ENCODE measurements at places on chromosomes 2 and 18.

GRCh38 chr2:96963316-96963715 lies 23.1 kb downstream of the FAM178B start:
- H3K4me1 ChIP-seq = peaks cover 52% of the 10 kb centered on the region
- DNase-seq = no peak
- H3K4me3 ChIP-seq = peak overlapping the region; percentile 22
- H3K27me3 ChIP-seq = no peaks in the 10 kb centered on the region

GRCh38 chr2:143329288-143329687 lies 200.1 kb downstream of the ARHGAP15 start:
- no peak overlapping the region for H3K27ac ChIP-seq
- peaks cover 16% of the 10 kb centered on the region for H3K36me3 ChIP-seq
- H3K27me3 ChIP-seq = no peaks in the 10 kb centered on the region
- peaks cover 54% of the 10 kb centered on the region for H3K4me1 ChIP-seq
- DNase-seq = peak; percentile 4

DNA sequence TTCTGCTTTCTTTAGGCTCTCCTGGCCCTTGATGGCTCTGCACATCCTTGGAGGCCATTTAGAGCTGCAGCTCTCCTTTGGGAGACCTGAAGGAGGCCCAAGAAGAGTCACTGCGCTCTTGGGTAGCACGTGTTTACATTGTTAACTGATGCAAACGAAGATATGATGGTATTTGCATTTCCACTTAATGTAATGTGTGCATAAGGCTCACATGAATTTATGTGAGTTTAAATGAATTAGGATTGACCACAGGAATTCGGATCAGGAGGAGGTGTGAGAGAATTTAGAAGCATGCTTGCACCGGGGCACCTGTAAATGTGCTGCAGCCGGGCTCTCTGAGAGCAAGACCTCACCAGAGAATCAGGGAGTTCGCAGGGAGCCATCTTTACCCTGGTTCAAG lies 7.5 kb downstream of the SH3RF3 start:
- H3K4me1 ChIP-seq = peaks cover 32% of the 10 kb centered on the region
- no peak for DNase-seq
- no peak overlapping the region for H3K4me3 ChIP-seq
- no peak overlapping the region for H3K27ac ChIP-seq
- H3K36me3 ChIP-seq = no peaks in the 10 kb centered on the region

DNA sequence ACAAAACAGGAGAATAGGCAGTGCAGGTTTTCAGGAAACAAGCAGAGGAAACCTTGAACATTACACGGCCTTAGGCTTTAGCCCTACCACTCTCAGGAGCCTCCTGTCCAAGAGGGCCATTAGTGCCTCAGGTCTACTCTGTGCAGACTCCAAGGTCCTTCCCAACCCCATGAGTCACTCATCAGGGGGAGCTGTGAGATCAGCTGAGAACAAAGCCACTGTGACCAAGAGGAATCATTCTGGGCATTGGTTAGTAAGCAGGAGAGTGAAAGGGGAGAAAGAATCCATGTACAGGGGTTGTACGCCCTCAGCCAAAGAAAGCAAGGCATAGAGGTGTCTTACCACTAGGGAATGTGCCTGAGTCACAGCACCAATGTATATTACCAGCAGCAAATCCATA lies 680.3 kb downstream of the DPP10 start:
- H3K36me3 ChIP-seq = no peaks in the 10 kb centered on the region
- no peak overlapping the region for H3K4me3 ChIP-seq
- no peak for DNase-seq
- no peaks in the 10 kb centered on the region for H3K27me3 ChIP-seq
- H3K27ac ChIP-seq = no peak overlapping the region
- H3K4me1 ChIP-seq = no peaks in the 10 kb centered on the region

DNA sequence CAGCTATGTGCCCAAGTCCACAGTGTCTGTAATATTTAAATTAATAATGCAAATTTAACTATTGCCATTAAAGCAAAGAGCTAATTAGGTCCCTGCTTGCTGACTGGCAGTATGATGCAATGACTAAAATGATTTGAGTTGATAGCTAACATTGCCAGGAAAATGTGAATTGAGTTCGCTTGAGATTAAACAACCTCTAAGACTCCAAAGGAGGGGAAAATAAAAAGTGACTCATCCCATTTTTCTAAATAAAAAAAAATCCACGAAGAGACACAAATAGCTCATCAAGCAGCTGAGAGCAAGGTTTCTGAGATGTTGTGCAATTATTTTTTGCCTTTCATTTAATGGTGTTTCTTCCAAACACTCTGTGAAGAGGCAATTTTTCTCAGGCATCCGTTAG lies 413.0 kb downstream of the MTX2 start:
- H3K4me1 ChIP-seq = no peaks in the 10 kb centered on the region
- H3K36me3 ChIP-seq = no peaks in the 10 kb centered on the region
- H3K27ac ChIP-seq = no peak overlapping the region
- peaks cover 8% of the 10 kb centered on the region for H3K27me3 ChIP-seq
- no peak overlapping the region for H3K4me3 ChIP-seq

DNA sequence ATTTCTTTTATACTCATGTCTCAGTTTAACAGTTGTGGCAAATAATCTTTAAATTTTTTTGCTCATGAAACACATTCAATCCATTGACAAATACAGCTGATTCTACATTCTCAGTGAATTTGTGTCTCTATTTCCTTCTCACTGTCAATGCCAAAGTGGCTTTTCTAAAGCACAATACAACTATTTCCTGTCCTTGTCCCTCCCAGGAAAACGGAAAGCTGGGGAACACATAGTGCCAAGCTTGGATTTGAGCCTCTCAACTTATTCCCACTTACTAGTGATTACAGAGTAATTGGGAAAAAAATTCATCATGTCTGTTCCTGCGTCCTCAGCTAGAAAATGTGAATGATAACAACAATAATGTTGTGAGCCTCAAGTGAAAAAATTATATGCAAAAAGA lies 899.7 kb upstream of the CDH2 start:
- no peak for DNase-seq
- no peak overlapping the region for H3K27ac ChIP-seq
- no peak overlapping the region for H3K4me3 ChIP-seq
- H3K4me1 ChIP-seq = no peaks in the 10 kb centered on the region
- H3K27me3 ChIP-seq = no peaks in the 10 kb centered on the region
- H3K36me3 ChIP-seq = no peaks in the 10 kb centered on the region

- H3K27me3 ChIP-seq = no peaks in the 10 kb centered on the region
- H3K4me1 ChIP-seq = peaks cover 1% of the 10 kb centered on the region
- no peak overlapping the region for H3K27ac ChIP-seq
- no peak overlapping the region for H3K4me3 ChIP-seq
- no peak for DNase-seq
These were observed 59.1 kb upstream of the PSME4 start for GRCh38 chr2:54029721-54030395.

- H3K36me3 ChIP-seq = peaks cover 6% of the 10 kb centered on the region
- no peak overlapping the region for H3K4me3 ChIP-seq
- peaks cover 33% of the 10 kb centered on the region for H3K4me1 ChIP-seq
- H3K27ac ChIP-seq = no peak overlapping the region
These were observed 3.0 kb downstream of the RBM45 start for GRCh38 chr2:178115271-178115670.

GRCh38 chr2:120344214-120344975 lies 1.5 kb upstream of the INHBB start:
- DNase-seq = peak; percentile 25
- H3K4me3 ChIP-seq = no peak overlapping the region
- no peaks in the 10 kb centered on the region for H3K36me3 ChIP-seq

DNA sequence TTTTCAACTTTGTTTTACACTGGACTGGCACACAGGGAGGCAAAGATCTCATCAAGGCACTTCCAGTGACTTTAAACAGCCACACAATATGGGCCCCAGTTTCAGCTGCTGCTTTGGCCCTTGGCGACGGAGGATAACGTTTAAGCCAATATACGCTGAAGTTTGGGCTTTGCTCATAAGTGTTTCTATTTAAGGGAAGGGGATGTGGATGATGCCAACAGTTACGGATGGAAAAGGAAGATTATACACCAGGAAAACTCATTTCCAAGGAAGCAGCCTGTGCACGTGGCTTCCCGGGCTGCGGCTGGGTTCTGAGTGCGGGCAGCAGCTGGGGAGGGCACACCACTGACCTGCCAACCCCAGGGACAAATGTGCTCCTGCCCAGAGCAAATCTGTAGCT lies 151.1 kb downstream of the SH3BP4 start:
- no peak for DNase-seq
- no peaks in the 10 kb centered on the region for H3K4me1 ChIP-seq
- no peak overlapping the region for H3K4me3 ChIP-seq

DNA sequence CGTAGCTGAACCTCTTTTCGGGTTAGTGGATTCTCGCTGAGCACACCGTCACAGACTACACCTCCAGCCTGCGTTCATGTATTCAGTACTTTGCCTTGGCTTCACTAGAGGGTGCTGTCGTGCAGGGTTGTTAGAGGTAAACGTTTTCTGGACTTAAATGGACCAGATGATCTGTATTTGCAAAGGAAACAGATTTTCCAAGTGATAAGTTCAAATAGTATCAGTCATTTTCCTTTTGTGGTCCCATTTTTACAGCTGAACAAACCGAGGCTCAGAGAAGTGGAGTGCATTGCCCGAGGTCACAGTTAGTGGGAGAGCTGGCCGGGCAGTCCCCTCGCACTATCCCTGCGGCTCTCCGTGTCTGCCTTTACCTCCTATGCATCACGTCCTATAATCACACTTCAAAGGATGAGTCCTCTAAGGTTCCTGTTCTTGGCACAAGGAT lies 125.9 kb downstream of the MAP4K4 start:
- H3K4me1 ChIP-seq = peaks cover 70% of the 10 kb centered on the region
- no peaks in the 10 kb centered on the region for H3K27me3 ChIP-seq
- H3K27ac ChIP-seq = peak overlapping the region; percentile 81
- H3K36me3 ChIP-seq = peaks cover 21% of the 10 kb centered on the region
- peak; percentile 67 for DNase-seq

- H3K4me3 ChIP-seq = peak overlapping the region; percentile 85
- H3K4me1 ChIP-seq = peaks cover 9% of the 10 kb centered on the region
- no peaks in the 10 kb centered on the region for H3K36me3 ChIP-seq
- no peak overlapping the region for H3K27ac ChIP-seq
- no peak for DNase-seq
These were observed 1.1 kb downstream of the CHN1 start for GRCh38 chr2:175003875-175004729.

GRCh38 chr2:7437716-7438632 lies 520.8 kb downstream of the RNF144A start:
- DNase-seq = no peak
- H3K4me1 ChIP-seq = peaks cover 72% of the 10 kb centered on the region
- H3K27ac ChIP-seq = peak overlapping the region; percentile 94
- no peaks in the 10 kb centered on the region for H3K27me3 ChIP-seq

- no peak overlapping the region for H3K27ac ChIP-seq
- H3K4me1 ChIP-seq = no peaks in the 10 kb centered on the region
- H3K4me3 ChIP-seq = no peak overlapping the region
- H3K36me3 ChIP-seq = no peaks in the 10 kb centered on the region
These were observed 91.4 kb downstream of the PPP1R1C start for GRCh38 chr2:182077023-182077422.

- H3K36me3 ChIP-seq = no peaks in the 10 kb centered on the region
- H3K4me1 ChIP-seq = no peaks in the 10 kb centered on the region
- H3K4me3 ChIP-seq = no peak overlapping the region
- H3K27ac ChIP-seq = no peak overlapping the region
- no peaks in the 10 kb centered on the region for H3K27me3 ChIP-seq
These were observed 448.2 kb upstream of the SETBP1 start for GRCh38 chr18:44232500-44232899.

GRCh38 chr2:152646264-152646663 lies 71.0 kb downstream of the PRPF40A start:
- H3K4me1 ChIP-seq = peaks cover 1% of the 10 kb centered on the region
- H3K27me3 ChIP-seq = no peaks in the 10 kb centered on the region
- peaks cover 5% of the 10 kb centered on the region for H3K36me3 ChIP-seq
- DNase-seq = no peak
- no peak overlapping the region for H3K4me3 ChIP-seq
- no peak overlapping the region for H3K27ac ChIP-seq

DNA sequence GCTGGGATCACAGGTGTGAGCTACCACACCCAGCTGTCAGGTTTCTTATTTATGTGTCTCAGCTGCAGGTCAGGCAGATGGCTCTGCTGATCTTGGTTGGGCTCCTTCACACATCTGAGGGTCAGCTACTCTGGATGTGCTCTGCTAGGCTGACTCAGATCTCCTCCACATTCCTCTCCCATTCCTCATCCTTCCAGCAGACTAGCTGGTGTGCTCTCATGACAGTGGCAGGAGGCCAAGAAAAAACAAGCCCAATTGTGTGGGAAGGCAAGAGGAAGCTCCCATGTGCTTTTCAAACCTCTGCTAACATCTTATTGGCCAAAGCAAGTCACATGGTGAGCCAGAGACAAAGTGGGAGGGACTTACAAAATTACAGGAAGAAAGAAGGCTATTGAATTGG lies 11.7 kb upstream of the MSH6 start:
- H3K36me3 ChIP-seq = no peaks in the 10 kb centered on the region
- H3K27ac ChIP-seq = no peak overlapping the region
- no peak for DNase-seq
- H3K4me3 ChIP-seq = no peak overlapping the region
- H3K27me3 ChIP-seq = no peaks in the 10 kb centered on the region

Measured in activated naive CD8-positive, alpha-beta T cell treated with anti-CD3 and anti-CD28 coated beads for 36 hours (primary cell).